T-cell (primary cell): ENCODE measurements at places on chromosomes 12 and 14.
A peak's percentile ranks its signal among the peaks of the same experiment; 100 is the strongest.

DNA sequence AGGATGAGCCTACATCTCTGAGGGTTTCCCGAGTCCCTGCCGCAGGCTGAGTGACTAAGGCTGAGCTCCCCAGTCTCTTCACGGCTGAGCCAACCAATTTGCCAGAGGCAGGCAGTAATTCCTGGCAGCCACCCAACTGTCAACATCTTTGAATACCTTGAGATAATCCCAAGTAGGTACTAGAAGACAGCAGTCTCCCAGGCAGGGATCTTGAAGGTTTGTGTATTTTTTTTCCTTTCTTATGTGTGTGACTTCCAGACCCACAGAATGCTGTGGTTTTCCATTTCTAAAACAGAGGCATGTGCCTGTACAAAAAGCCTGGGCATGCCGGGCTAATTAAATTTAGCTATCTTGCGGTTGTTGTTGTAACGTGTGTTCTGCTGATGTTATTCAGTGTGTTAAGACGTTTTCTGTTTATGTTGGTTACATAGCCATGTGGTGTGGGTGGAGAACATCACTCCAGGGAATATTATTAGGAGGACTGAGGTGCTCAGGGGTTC lies 155.5 kb downstream of the ANO2 start:
- DNase-seq = no peak

GRCh38 chr12:19671695-19672094 lies 232.4 kb downstream of the AEBP2 start:
- DNase-seq = no peak

DNA sequence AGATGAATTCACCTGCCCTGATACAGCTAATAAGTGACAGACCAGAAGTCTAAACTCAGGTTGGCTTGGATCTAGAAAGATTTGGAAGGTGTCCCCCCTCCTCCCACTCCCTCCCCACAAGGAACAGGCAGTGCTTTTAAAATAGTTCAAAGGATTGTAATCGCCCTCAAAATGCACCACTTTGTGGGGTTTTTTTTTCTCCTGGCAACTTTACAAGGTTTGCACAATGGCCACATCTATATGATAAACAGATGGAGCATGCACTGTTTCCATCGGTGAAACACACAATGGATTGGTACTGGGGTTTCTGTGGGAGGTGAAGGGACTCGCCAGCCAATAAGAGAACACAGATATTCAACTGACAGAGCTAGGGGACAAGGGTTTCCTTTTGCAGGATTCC lies 137.4 kb downstream of the LLPH start:
- DNase-seq = no peak

DNA sequence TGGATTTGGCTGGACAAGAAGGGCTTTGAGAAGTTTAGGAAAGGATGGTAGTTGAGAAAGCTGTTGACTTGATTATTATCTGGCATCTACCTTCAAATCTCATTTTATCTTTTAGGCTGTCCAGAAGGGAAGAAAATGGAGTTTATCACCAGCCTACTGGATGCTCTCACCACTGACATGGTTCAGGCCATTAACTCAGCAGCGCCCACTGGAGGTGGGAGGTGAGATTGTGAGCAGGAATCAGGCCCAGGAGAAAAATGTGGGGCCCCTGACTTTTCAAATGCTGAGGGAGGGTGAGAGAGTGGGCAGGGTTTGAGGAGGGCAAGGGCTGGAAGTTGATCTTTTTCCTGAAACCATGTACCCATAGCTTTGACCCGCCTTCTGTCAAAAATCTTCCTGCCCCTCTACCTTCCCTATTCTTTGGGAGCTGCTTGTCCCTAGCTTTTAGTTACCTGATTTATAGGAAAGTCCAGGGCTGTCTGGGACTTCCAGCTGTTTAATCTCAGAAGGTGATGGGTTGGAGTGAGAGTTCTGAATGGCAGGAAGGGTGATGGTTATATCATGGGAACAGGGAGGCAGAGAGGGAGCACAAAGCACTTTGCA lies 134.2 kb downstream of the SMOC1 start:
- no peak for DNase-seq

DNA sequence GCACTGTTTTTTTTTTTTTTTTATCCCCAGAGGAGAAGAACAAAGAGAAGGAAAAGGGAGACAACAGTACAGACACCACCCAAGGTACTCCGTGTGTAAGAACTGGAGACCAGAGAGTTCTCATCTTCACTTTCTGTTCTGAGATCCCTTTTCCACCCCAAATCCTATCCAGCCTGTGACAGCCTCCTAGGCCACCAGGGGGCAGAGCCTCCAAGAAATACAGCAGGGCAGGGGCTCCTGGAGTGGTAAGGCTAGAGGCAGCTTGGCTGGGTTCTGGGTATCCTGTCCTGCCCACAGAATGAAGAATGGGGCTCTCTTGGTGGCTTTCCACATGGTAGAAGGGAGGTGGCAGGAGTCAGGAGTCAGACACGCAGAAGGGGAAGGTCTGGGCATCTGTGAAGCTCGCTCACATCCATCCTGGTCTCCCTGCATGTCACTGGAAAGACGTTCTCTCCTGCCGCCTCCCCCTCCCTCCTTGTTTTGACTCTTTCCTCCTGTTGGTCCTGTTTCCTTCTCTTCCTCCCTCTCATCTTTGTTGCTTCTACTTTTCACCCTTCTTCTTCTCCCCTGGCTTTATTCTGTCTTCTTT lies 12.0 kb downstream of the CLSTN3 start:
- peak; percentile 59 for DNase-seq

DNA sequence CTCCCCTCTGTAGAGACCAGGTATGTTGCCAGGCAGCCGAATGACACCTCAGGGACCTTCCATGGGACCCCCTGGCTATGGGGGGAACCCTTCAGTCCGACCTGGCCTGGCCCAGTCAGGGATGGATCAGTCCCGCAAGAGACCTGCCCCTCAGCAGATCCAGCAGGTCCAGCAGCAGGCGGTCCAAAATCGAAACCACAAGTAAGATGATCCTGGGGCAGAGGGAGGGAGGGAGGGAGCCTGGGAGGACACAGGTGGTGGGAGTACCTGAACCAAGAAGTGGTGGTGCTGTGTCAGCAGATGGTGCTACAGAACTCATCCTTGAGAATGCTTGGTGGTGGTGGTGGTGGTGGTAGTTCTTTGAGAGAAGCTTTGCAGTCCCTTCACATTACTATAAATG lies 1.0 kb downstream of the SMARCD1 start:
- DNase-seq = no peak

- no peak for DNase-seq
These were observed 1.2 kb downstream of the TARBP2 start for GRCh38 chr12:53502331-53502730.

DNA sequence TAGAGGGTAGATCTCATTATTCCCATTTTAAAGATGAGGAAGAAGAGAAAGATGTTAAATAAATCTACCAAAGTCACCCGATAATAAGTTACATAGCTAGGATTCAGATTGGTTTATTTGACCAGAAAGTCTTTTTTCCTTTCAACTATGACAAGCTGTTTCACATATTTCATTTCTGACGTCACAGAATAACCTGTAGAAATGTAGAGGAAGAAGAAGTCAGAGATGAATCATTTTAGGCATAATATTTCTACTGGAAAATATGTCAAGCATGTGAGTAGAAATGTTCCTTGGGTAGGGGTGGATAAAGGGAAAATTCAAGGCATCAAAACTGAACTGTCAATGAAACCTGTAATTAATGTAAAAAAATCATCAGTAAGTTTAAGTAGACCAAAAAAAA lies 107.0 kb downstream of the MGST1 start:
- DNase-seq = no peak

DNA sequence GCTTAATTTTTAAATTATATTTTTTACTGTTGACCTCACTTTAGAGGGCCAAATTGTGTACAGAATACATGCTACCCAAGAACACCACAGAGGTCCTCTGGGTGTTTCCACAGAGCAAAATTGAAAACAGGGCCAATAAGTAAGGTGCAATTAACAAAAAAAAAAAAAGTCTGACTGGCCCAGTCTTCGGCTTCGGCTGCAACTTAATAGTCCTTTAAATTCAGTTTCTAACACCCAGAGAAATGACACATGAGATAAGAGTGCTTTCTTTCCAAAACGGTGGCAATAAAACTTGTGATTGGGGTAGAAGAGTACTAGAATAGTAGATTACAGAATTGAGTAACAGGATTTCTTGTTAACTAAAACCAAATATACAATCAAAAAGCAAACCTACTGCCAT lies 81.3 kb downstream of the MED13L start:
- DNase-seq = no peak

GRCh38 chr14:68978172-68978911 lies 760 bp downstream of the ACTN1 start:
- peak; percentile 36 for DNase-seq

- DNase-seq = no peak
These were observed 9.9 kb upstream of the LBHD2 start for GRCh38 chr14:103073876-103074728.

GRCh38 chr12:94644141-94644979 lies 6.0 kb downstream of the TMCC3 start:
- DNase-seq = no peak

GRCh38 chr14:77067632-77068516 lies 30.2 kb upstream of the CIPC start:
- DNase-seq = peak; percentile 61

DNA sequence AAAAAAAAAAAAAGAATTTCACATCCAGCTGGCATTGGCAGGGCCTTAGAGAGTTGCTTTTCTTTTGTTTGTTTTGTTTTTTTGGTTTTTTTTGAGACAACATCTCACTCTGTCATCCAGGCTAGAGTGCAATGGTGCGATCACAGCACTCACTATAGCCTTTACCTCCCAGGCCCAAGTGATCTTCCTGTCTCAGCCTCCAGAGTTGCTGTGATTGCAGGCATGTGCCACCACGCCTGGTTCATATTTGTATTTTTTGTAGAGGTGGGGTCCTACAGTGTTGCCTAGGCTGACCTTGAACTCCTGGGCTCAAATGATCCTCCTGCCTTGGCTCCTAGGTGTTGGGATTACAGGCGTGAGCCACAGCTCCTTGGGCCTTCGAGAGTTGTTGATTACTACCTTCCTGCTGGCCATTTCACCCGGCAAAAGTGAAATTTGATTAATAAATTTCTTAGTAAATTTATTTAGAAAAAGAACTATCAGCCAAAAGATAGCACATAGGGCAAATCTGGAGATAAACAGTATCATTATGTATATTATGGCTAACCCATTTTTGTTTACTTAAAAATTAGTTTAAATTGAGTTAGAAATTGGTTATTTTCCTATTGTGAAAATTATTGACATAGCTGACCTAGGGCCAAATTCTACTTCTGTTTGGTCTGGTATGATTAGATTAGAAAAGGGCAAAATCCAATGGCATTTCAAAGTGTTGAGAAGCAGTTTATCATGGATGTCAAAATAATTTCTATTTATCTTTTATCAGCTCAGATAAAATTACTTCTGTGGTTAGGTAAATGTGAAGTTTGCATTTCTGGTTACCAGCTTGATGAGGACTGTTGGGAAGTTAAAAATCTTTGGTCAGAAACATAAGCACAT lies 12.6 kb downstream of the ACTR6 start:
- DNase-seq = no peak

DNA sequence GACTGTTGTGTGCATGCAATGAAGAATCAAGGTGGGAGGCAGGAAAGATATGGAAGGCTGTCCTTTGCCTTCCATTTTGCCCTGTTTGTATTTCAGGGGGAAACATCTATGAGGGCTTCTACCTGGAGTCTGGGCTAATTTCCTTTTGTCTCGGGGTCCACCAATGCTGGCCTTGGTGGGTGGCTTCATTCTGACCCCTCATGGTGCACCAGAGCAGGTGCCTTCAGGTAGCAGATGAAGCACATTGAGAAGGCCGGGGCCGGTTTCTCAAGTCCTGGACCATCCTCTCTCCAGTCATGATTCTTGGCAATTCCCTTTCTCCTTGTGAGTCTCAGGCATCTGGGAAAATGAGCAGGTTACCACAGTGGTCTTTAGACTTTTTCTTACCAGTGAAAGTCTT lies 47.2 kb downstream of the RPH3A start:
- no peak for DNase-seq

DNA sequence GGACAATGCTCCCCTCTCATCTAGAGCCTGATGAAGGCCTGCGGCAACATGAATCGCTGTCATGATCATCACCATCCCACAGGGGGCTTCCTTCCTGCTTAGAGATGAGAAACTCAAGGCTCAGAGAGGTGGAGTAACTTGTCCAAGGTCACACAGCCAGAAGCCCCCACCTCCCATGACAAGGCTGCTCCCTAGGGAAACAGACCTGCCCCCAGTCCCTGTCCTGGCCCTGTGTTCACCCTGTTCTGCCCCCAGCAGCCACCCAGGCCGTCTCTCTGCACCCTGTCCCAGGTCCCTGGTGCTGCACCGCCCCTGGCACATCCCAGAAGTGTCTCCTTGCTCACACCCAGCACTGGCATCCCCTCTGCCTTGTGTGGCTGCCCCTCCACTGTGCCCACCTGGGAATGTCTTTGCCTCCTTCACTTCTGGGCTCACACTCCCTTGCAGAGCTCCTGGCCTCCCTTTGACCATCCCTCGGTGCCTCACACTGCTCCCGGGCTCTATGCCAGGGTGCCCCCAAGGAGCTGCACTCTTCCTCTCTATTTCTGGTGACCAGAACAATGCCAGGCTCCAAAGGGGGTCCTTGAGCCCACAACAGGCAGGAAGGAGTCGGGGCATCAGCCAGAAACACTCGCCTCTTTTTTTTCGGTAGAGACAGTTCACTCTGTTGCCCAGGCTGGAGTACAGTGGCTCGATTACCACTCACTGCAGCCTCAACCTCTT lies 70.5 kb downstream of the BCL11B start:
- peak; percentile 40 for DNase-seq

GRCh38 chr14:72856530-72857266 lies 37.2 kb downstream of the DPF3 start:
- DNase-seq = no peak

DNA sequence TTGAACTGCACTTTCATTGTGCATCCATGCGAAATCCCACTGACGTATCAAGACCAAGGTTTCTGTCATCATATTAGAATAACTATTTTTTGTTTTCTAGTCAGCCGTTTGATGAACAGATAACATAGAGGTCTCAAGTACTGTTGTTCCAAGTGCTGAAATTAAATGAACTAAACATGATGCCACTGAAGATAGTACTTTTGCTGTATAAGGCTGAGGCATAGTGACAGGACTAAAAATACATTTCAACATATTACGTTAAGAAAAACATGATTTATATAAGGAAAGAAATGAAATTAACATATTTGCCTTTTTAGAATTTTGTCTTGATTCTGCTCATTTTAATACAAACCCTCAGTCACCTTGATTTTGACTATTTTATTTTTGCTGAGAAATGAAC lies 82.2 kb downstream of the ANO6 start:
- no peak for DNase-seq

- no peak for DNase-seq
These were observed 64.2 kb upstream of the DICER1 start for GRCh38 chr14:95221531-95221930.

GRCh38 chr12:14910090-14910915 lies 24.6 kb upstream of the MGP start:
- no peak for DNase-seq
